GM23248 (cell line): ENCODE measurements at places on chromosomes 1 and 21. TPM values are rescaled to one million over a fixed set of nuclear protein-coding genes. Genes with fewer than 3 reads are reported as not detected.
A peak's percentile ranks its signal among the peaks of the same experiment; 100 is the strongest.

GRCh38 chr1:221712198-221712684, 29.6 kb downstream of the DUSP10 start:
- DNase-seq = peak; percentile 88

KCNJ10 gene
- not detected in 2 replicates for total RNA-seq

PPM1J gene
- 0.13 and 0.54 TPM in 2 replicates for total RNA-seq

- peak; percentile 63 for DNase-seq
Measured at GRCh38 chr1:21801100-21801499, 11.0 kb upstream of the LDLRAD2 start.

DNA sequence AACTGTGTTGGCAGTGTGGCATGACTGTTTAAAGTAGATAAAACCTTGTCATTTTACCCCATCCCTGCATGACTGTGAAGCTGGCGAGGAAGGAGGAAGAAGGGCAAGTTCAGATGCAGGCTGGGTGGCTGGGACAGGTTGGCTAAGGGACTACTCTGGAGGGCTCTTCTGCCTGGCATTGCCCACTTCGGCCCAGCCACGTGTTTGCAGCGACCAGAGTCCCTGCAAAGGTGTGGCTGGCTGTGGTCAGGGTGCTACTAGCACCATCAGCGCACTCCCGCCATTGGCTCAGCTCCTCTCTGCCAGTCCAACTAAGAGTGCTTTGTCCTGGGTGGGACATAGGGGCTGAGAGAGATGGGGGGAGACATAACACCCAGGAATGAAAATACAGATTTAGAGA, 7.2 kb downstream of the C1orf115 start:
- no peak for DNase-seq

OR2L8 gene
- total RNA-seq = not detected in 2 replicates

DNA sequence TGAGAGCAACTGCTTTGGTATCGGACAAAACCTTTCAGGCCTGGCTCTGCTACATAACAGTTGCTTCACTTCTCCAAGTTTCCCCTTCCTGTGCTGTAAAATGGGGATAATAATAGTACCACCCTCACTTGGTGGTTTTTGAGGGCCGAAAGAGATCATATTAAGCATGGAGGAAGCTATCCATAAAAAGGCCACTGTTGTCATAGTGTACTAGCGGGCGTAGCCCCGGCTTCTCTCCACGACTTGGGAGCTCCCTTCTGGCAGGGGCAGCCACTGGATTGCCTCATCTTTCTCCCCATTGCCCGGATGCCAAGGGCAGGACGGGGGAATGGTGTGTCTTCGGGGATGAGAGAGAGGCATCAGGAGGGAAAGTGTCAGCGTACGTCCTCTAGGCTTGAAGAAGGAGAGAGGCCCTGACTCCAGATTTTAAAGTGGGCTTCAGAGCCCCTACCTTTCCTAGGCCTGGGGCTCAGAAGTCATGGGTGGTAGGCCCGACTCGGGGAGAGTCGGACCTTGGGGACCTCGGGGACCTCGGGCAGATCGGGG, 548 bp upstream of the MFSD2A start:
- DNase-seq = peak; percentile 34

DNALI1 gene
- total RNA-seq = 0.32 and 0.63 TPM in 2 replicates

DNA sequence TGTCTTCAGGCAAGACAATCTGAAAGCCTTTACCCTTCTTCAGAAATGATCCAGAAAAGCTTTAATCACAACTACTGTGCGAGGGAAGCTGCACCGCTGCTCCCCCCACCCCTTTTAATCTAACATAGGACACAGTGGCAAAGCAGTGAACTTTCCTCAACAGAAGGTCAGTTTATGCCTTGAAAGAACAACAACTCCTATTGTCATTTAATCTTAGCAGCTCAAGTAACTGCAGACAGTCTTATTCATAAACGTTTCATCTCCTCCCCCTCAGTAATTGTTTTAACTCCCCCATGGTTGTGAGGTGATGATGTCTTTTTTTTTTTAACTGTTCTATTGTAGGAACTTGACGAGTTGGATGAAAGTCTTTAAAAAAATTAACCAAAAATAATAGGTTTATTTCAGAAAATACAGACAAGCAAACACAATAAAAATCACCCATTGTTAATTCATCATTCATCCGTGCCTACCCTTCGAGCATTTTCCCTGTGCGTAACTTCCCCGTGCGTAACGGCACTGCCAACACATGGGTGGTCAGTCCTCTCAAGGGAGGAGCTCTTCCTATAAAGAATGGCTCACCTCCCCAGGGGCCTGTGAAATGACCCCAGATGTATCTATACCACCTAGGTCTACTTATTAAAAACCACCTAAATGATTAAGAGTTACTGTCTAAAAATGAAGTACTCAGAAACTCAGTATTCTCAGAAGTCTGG, 3.3 kb upstream of the ADAR start:
- no peak for DNase-seq

LRRN2 gene
- total RNA-seq = 0.22 TPM in 1 of 2 replicates, not detected in the other
